ENCODE measurements at places on chromosomes 1 and 21. TPM values are rescaled to one million over a fixed set of nuclear protein-coding genes. Genes with fewer than 3 reads are reported as not detected.

The CHTOP gene
- 25.9 TPM for total RNA-seq

The TMEM240 gene
- total RNA-seq, result 1.7 TPM

DNA sequence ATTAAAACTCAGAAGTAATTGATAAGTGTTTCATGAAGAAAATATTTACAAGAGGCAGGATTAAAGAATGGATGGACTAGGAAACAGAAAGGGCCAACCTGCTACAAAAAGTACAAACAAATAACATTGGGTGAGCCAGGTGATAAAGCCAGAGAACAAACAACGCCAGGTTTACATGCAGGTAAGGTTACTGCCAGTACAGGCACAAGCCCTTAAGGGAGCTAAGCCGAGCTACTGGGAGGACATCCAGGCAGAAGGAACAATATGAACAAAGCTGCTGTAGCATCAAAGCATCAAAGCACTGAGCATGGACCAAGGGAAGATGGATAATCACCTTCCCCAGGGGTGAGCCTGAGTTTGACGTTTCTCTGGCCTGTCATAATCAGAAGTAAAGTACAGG is 380.7 kb downstream of the SEC16B start:
- no peak for DNase-seq

GRCh38 chr1:61082311-61083012 is at the start of gene NFIA:
Gene NFIA (plus strand): TSS chr1:61082561.
- DNase-seq, result peak; percentile 80

The ERRFI1 gene
- 50.5 TPM for total RNA-seq

The A3GALT2 gene
- total RNA-seq, result not detected

The FMO4 gene
- 2.9 TPM for total RNA-seq

GRCh38 chr21:45859762-45860357 is 121.7 kb upstream of the COL6A1 start:
- DNase-seq, result no peak

- no peak for DNase-seq
Observed at GRCh38 chr1:36109041-36109679, 15.9 kb downstream of the COL8A2 start.

GRCh38 chr1:3391711-3392110 is 62.8 kb upstream of the ARHGEF16 start:
- no peak for DNase-seq

The AADACL4 gene
- total RNA-seq, result not detected

GRCh38 chr1:212139526-212140135 is 104.1 kb downstream of the DTL start:
- DNase-seq, result no peak

GRCh38 chr1:228938537-228938901 is 203.2 kb downstream of the RHOU start:
- peak; percentile 59 for DNase-seq

DNA sequence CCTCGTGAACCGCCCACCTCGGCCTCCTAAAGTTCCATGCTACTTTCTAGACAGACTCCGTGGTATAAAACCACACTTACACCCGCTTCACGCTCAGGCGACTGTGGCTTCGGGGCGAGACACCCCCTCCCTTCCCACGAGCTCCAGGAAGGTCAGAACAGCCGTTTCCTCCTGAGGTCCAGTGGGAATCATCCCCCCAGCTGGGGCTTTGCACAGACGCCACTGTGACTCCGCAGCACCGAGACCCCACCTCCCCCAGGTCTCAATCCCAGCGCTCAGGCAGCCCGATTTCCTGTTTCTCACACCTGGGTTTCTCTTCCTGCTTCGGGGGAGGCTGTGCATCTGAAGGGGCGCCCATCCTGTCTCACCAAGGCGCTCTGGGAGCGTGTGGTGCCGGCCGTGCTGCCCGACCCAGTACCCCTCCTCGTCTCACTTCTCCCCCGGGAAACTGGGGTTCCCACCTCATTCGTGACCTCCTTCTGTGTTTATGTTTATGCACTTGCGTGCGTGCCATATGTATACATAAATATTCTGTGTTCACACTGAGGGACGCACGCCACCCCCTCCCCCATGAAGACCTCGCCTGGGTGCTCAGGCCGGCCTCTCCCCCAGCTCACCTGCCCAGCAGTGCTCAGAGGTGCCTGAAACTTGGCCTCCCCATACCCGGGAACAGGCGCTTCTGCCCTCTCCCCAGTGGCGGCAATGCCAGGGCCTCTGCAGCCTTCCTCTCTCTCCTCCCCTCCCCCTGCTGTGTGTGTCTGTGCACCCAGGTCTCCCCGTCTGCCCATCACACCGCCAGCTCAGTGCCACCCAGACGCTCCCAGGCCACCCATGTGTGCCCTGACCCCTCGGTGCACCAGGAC is 14.6 kb downstream of the SLC35E2B start:
- DNase-seq, result peak; percentile 56

- no peak for DNase-seq
Observed at GRCh38 chr1:64038965-64039364, 164.5 kb upstream of the UBE2U start.

DNA sequence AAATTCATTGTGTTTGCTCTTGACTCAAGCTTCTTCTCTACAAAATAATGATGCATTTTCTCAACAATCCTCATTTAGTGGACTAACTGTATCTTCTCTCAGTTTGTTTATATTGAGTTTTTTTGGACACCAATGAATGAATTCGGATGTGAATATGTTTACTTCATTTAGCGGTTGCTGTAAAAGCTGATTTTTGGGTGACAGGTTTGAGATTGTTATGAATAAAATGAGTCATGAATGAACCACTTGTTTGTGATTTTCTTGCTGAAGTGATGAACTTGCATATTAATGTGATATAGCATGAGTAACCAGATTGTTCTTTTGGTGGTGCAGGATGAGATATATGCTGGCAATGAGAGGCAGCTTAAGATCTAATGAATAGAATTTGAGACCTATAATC is 3.1 kb downstream of the DNM3 start:
- no peak for DNase-seq

GRCh38 chr1:70034403-70034802 is 171.0 kb downstream of the LRRC40 start:
- peak; percentile 70 for DNase-seq

DNA sequence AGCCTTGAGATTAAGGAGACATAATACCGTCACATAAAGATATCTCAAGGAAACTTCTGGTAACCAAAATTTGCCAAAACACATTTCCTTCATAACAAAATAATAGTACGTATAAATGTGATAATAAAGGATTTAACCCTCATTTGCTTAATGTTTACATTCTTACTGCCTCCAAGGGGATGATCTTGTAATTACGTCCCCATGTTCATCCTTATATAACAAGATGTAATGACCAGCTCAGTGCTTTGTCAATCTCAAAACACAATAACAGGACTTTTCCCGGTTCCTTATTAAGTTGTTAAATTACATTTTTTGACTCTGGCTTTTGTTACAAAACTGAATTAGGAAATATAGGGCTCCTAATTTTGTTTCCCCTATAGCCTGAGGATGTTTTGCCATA is 41.3 kb upstream of the UHMK1 start:
- DNase-seq, result no peak

The GPR25 gene
- total RNA-seq, result not detected

DNA sequence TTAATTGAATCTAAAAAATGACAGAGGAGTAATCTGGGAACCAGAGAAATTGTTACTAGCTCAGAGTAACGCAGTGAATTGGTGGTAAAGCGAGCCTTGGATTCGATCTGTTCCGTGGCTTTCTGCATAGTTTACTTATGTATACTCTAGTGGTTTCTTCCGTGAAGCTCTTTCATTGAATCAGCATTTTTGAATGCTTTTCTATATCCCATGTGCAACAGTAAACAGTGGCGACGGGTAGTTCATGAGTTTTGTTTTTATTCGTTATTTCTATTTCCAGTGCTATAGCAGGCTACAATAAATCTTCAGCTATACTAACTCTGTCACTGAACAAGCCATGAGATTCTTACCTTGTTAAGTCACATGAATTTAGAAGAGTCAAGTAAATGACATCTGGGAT is 14.5 kb upstream of the MAP3K7CL start:
- DNase-seq, result no peak

The CR1 gene
- total RNA-seq, result not detected

DNA sequence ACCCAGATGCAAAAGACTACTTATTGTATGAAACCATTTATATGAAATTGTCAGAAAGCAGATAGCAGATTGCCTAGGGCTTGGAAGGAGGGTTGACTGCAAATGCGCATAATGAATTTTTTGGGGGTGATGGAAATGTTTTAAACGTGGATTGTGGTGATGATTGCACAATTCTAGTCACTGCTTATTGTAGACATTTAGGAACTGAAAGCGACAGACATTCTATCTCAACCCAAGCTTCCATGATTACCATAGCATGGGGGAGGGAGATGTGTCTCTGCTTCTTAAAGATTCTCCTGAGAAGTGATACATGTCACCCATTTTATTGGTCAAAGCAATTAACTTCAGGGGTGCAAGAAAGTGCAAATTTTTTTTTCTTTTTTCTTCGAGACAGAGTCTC is 2.8 kb upstream of the MTF2 start:
- no peak for DNase-seq

DNA sequence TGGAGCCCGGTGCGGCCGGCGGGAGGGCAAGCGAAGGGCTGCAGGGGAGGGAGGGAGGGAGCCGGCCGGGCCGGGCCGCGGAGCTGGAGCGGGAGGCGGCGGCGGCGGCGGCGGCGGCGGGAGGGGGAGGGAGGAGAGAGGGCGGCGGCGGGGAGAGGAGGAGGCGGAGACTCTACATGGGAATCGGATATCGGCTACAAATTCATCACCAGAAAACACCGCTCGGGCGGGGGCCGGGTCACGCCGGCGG is at the start of gene AKT3:
TSS of gene AKT3 (minus strand) at position 42 of the 250 bp plus-strand sequence. CDS start 7,073 bp downstream, outside the sequence.
- DNase-seq, result peak; percentile 84

DNA sequence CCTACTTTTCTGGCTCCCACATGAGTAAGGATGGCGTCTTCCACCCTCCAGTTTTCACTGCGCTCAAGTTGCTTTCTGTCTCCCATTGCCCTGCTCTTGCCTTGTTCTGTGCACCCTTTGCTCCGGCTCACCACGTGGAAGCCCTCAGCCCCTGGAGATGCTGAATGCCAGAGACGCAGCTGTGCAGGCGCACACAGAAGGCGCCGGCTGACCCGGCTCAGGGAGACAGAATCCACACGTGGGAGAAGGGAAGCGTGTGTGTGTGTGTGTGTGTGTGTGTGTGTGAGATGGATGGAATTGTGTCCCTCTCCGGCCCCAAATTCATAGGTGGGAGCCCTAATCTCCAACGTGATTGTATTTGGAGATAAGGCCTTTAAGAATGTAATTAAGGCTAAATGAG is 118.2 kb upstream of the ERRFI1 start:
- no peak for DNase-seq

DNA sequence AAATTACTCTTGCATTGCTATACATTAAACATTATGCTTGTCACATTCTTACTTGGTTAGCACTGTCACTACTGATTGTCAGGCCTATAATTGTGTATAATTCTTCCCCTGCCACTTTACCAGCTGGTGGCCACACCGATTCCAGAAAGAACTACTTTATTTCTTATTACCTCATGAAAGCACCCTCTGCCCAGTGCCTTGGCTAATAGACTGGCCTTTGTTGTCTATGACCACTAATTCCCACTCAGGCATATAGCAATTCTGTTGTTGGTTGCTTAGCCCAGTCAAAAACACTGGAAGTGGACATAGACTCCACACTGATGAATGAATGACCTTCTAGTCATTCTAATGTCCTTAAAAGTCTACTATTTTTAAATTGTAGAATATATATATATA is 35.6 kb downstream of the MRPL39 start:
- no peak for DNase-seq

- peak; percentile 94 for DNase-seq
Observed at GRCh38 chr1:45339789-45340558, at the start of the genes MUTYH and TOE1. Gene MUTYH (minus strand): TSS chr1:45340440. CDS start chr1:45334505, 5,935 bp downstream. Gene TOE1 (plus strand): TSS chr1:45340170. CDS start chr1:45340253, 83 bp downstream.

DNA sequence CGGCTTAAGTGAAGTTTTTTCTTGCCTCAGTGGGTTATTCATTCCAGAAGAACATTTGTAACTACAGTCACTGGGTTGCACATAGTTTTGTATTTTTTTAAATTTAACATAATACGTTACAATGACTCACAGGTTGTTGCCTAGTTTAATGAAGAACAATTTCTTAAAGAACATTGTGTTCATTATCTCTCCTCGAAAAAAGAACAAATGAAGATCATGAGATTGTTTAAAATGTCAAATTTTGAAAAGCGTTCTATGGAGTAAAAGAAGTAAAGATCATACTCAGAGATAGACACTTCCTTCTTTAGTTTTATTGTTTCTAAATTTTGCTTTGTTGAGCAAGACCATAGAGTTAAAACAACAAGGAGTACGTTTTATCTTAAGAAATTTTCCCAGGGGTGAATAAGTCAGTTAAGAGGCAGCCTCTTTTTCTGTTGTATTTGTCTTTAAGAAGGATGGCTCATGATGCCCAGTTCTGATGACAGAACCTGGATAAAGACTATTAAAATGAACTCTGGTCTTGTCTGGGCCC is 10.5 kb upstream of the SLAMF1 start:
- no peak for DNase-seq

- no peak for DNase-seq
Observed at GRCh38 chr1:22212400-22213233, 69.7 kb upstream of the WNT4 start.

DNA sequence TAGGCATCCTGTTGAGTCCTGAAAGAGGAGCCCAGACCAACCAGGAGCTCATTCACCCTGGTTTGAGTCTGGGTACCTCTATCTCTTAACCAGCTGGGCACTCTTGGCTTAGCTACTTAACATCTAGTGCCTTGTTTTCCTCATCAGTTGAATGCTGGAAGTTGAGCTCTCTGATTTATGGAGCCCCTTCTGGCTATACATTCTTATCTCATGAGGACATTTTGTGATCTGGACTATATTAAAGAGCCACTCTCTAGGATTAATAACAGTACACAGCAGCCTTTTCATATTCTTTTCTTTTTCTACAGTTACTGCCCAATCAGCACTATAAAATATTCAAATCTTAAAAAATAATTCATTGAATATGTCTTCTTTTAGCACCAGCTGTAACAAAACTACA is 296.9 kb upstream of the RUNX1 start:
- DNase-seq, result no peak

DNA sequence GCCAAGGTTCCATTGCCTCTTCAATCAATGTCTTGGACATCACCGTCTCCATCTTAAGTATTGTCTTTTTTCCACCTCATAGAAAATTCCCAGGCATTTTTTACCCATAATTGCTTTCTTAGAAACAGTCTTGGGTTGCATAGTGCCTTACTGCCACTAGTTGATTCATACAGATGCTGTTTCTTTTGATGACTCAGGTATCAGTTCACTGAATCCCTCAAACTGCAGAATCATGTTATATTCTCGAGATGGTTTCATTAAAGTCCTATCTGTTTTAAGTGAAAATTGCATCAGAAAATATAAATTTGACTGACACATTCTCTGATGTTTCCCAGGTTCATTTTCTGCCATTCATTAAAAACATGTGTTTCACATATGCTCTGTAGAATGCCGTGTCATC is 1489.1 kb downstream of the BRINP3 start:
- DNase-seq, result no peak

The RASSF5 gene
- total RNA-seq, result 0.33 TPM

DNA sequence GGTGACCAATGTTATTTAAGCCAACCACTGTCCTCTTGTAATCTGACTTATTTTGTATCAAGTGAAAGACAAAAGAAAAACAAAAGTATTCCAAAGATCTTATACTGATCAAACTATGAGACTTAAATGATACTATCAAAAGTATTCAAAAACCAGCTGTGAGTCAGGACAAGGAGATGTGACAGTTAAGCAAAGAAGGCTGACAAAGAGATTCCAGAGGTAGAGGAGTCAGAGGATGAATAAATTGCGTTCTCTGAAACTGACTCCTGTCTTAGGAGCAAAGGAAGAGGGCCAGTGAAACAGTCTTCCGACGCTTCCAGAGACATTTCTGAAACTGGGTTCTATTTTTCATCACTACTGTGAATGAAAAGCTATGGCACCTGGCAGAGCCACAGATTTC is 20.9 kb downstream of the TMEM50B start:
- no peak for DNase-seq

All from dermis blood vessel endothelial cell (primary cell).